Memory B cell (primary cell): ENCODE measurements at places on chromosomes 11 and 22.

- peaks cover 2% of the 10 kb centered on the region for H3K36me3 ChIP-seq
- peaks cover 5% of the 10 kb centered on the region for H3K4me1 ChIP-seq
- DNase-seq, result no peak
- H3K27ac ChIP-seq, result no peak overlapping the region
- peaks cover 12% of the 10 kb centered on the region for H3K27me3 ChIP-seq
Measured at GRCh38 chr11:128658502-128658901, 35.4 kb upstream of the FLI1 start.

GRCh38 chr11:2549080-2549479 lies 104.3 kb downstream of the KCNQ1 start:
- H3K36me3 ChIP-seq, result peaks cover 15% of the 10 kb centered on the region
- H3K27me3 ChIP-seq, result no peaks in the 10 kb centered on the region
- H3K4me3 ChIP-seq, result no peak overlapping the region

- no peak overlapping the region for H3K27ac ChIP-seq
- peaks cover 2% of the 10 kb centered on the region for H3K27me3 ChIP-seq
Measured at GRCh38 chr22:50271519-50271970, 1.4 kb upstream of the MAPK11 start.

- peaks cover 34% of the 10 kb centered on the region for H3K4me1 ChIP-seq
- H3K36me3 ChIP-seq, result peaks cover 34% of the 10 kb centered on the region
- no peak overlapping the region for H3K4me3 ChIP-seq
- DNase-seq, result no peak
Measured at GRCh38 chr22:18079706-18080233, 2.0 kb downstream of the PEX26 start.

- peaks cover 9% of the 10 kb centered on the region for H3K4me1 ChIP-seq
- H3K27ac ChIP-seq, result no peak overlapping the region
- H3K27me3 ChIP-seq, result peaks cover 5% of the 10 kb centered on the region
- no peak overlapping the region for H3K4me3 ChIP-seq
Measured at GRCh38 chr22:35914665-35915476, 113.8 kb downstream of the RBFOX2 start.

DNA sequence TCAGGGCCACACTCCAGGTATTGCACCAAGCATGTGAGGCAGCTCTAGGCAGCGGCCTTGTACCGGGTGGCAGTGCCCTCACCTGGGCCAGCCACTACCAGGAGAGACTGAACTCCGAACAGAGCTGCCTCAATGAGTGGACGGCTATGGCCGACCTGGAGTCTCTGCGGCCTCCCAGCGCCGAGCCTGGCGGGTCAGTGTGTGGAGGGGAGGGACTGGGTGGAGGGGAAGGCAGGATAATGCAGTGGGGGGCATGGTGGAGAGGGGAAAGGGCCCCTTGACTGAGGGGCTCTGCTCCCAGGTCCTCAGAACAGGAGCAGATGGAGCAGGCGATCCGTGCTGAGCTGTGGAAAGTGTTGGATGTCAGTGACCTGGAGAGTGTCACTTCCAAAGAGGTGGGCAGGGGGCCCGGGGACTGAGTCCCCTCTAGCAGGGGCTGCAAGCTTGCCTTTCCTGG lies 4.2 kb downstream of the SSH3 start:
- H3K27ac ChIP-seq, result no peak overlapping the region
- peaks cover 4% of the 10 kb centered on the region for H3K4me1 ChIP-seq
- no peaks in the 10 kb centered on the region for H3K27me3 ChIP-seq
- H3K4me3 ChIP-seq, result no peak overlapping the region
- DNase-seq, result no peak
- no peaks in the 10 kb centered on the region for H3K36me3 ChIP-seq

GRCh38 chr11:63641727-63642126 lies 27.5 kb upstream of the PLAAT3 start:
- no peak overlapping the region for H3K4me3 ChIP-seq
- H3K36me3 ChIP-seq, result peaks cover 15% of the 10 kb centered on the region
- no peaks in the 10 kb centered on the region for H3K27me3 ChIP-seq
- H3K4me1 ChIP-seq, result no peaks in the 10 kb centered on the region

DNA sequence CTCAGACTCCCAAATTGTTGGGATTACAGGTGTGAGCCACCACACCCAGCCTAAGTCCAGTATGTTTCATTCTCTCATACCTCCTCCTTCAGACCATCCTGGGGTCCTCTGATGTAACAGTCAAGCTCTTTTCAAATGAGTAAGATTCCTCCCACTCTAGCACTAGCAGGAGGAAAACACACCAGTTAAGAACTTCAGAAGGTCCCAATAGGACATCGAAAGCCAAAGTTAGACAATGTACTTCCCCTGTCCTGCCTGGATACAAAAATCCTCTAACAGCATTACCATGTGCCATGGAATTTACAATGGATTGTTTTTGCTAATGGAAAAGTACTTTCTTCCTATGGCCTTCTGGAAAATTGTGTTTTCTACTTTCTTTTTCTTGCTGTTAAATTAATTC lies 67.1 kb downstream of the CCDC34 start:
- H3K27ac ChIP-seq, result no peak overlapping the region
- no peaks in the 10 kb centered on the region for H3K4me1 ChIP-seq
- peaks cover 6% of the 10 kb centered on the region for H3K36me3 ChIP-seq
- no peak for DNase-seq

DNA sequence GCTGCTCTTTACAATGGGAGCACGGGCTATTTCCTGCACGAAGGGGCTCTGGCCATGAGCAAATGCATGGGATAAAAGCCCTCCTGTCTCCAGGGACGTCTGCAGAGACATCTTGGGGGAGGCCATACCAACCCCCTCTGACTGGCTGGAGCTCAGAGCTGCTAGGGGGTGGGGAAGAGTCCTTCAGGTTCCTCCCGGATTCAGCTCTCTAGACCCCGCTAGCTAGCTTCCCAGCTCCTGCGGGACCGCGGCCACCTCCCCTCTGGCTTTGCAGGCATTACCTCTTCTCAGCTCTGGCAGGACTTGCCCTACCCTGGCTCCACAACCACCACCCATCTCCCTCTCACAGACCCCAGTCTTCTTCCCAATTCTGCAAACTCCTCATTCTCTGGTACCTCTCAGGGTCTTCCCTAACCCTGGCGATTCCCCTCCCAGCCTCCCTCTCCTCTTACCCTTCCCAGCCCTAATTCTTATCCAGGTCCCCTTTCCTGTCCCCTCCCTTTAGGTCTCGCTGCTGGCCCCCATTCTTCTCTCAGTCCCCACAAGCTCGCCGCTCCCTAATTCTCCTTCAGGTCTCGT lies 802 bp downstream of the SYT13 start:
- no peak for DNase-seq
- no peak overlapping the region for H3K4me3 ChIP-seq
- no peaks in the 10 kb centered on the region for H3K36me3 ChIP-seq
- H3K4me1 ChIP-seq, result no peaks in the 10 kb centered on the region
- peaks cover 31% of the 10 kb centered on the region for H3K27me3 ChIP-seq

DNA sequence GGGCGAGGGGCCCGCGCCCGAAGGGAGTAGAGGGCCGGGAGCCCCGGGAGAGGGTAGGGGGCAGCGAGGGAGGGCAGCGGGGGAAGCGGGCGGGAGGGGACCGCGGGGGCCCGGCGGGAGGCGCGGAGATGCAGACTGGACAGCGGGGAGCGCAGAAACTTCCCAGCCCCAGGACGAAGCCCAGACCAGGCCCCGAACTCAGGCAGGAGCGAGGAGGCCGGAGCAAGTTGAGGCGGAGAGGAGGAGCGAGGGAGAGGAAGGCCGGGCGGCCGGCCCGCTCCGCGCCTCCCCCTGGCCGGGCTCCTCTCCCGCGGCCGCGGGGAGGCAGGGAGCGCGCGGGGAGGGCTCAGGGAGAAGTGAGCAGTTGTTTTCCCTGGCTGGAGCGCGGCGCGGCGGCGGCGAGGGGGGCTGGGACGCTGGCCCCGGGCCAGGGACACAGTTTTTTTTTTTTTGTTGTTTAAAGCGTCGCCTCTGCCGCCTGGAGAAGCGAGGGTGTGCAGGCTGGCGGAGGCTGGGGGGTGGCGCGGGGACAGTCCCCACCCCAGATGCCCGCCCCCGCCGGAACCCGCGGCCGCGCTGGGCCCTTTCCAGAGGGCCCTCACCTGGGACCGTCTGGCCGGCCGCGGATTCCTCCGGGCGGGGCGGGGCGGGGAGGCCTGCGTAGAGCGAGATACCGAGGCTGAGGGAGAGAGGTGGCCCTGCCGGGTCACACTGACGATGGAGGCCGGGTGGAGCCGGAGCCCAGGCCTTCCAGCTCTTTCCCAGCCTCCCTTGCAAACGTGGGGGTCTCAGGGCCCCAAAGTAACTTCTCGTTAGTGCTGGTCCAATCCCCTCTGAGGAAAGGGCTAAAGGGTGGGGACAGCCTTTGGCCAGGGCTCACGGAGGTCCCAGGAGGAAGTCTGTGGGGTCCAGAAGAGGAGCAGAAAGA lies at the start of gene LTBP3:
Gene LTBP3, minus strand, starts transcription at position 358 of the 928 bp plus-strand sequence. CDS start 400 bp downstream, outside the sequence.
- H3K36me3 ChIP-seq, result no peaks in the 10 kb centered on the region
- peak within 1 kb of the TSS; percentile 70 for H3K27ac ChIP-seq
- H3K4me3 ChIP-seq, result peak within 1 kb of the TSS; percentile 81

DNA sequence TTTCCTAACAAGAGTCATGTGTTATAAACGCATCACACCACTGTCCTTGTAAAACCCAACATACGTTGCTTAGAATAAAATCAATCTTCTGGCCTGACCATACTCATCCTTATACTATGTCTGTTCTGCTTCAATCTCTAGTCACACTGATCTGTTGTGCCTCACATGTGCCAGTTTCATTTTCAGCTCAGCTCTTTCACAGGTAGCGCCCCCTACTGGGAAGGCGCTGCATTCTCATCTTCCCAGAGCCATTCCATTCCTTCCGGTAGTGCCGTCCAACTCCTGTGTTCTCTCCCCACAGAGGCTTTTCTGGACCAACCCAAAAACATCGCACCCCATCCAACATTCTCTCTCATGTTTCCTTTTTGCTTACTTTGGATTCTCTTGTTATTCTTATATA lies 22.2 kb downstream of the CASP5 start:
- H3K36me3 ChIP-seq, result no peaks in the 10 kb centered on the region
- peak; percentile 42 for DNase-seq
- peaks cover 6% of the 10 kb centered on the region for H3K4me1 ChIP-seq
- H3K27ac ChIP-seq, result no peak overlapping the region
